Uterus (tissue), 4 donors: ENCODE measurements at places on chromosomes 5 and 9. TPM values are rescaled to one million over a fixed set of nuclear protein-coding genes. Genes with fewer than 3 reads are reported as not detected.

DNA sequence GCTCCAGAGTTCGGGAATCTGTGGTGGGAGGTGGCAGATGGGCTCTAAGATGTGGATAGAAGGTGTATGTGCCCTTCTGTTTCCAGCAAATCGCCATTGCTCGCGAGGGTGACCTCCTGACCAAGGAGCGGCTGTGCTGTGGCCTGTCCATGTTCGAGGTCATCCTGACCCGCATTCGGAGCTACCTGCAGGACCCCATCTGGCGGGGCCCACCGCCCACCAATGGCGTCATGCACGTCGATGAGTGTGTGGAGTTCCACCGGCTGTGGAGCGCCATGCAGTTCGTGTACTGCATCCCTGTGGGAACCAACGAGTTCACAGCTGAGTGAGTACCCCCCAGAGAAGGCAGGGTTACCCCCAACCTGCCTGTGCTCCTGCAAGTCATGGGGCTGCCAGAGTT lies 70.9 kb upstream of the NIPAL4 start:
- no peak for DNase-seq

GRCh38 chr5:147349241-147349640 lies 114.4 kb downstream of the STK32A start:
- no peak for DNase-seq

DNA sequence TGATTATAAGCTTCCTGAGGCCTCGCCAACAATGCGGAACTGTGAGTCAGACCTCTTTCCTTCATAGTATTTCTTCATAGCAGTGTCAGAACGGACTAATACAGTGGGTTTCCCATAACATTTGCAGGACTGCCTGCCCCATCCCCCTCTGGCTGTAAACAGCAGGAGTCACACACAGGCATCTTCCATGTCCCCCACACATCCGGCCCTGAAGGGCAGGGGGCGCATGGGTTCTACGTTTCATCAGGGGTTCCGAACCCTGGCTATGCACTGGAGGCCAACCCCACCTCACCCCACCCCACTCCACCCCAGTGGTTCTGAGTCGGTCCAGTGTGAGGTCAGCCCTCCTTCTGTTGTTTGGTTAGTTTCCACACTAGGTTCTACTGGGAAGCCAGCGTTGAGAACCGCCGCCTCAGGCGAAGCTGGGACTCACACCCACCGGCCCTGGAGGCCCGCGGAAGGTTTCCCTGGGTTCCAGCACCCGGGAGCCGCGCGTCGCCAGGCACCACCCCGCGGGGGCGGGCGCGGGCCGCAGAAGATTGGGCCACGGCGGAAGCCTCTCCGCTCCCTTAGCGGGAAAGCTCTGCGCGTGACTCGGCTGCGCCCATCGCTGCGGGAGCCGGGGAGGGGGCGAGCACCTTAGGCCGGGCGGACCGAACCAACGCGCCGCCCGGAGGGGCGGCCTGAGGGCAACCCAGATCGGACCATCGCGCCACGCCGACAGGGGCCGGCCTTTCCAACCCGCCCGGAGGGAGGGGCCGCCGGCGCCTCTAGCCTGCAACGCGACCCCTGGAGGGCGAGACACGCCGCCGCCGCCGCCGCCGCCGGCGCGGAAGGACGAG lies at the start of gene RUSC2:
Gene RUSC2 (plus strand): TSS at position 799 of the 842 bp plus-strand sequence. CDS start 56,411 bp downstream, outside the sequence.
- peak; percentile 85 for DNase-seq

EXOSC3 gene
- 48.0 TPM for total RNA-seq

DNA sequence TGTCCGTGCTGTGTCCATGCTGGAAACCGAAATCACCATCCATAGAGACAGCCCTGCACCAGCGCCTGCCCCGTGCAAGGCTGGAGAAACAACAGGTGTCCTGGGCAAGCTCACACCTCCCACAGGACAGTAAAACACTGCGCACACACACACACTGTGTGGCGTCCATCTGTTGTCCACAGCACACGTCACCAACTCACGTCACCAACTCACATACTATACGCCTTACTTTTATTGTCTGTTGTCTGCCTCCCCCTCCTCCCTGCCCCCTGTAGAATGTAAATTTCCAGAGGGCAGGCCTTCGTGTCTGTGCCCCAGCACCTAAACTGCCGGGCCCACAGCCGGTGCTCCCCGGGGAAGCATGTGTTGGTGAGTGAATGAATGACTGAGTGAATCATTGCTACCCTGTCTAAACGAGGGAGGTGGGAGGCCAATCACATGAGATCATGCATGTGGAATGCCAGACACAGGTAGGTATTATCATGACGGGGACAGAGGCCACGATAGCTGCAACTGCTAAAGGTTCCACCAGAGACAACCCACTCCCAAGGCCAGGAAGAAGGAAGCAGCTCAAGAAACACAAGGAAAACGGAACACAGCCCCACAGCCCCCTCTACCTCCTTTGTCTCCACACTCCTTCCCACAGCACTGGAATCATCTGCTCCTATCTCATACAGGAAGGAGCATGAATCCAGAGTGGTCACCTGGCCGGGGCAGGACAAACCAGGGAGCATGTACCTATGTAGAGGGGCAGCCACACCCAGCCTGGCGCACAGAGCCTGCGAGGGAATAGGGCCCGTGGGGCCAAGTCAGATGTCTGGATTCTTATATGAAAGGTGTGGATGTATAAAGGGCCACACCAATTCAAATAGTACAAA lies 41.9 kb downstream of the STK10 start:
- DNase-seq, result no peak

GRCh38 chr5:156686796-156687195 lies 163.3 kb upstream of the PPP1R2B start:
- no peak for DNase-seq

GRCh38 chr9:123680352-123680751 lies 249.6 kb downstream of the DENND1A start:
- no peak for DNase-seq

GRCh38 chr5:168988699-168989098 lies 312.2 kb downstream of the SLIT3 start:
- no peak for DNase-seq

GRCh38 chr5:179504600-179505396 lies 45.6 kb upstream of the RUFY1 start:
- DNase-seq, result no peak

DNA sequence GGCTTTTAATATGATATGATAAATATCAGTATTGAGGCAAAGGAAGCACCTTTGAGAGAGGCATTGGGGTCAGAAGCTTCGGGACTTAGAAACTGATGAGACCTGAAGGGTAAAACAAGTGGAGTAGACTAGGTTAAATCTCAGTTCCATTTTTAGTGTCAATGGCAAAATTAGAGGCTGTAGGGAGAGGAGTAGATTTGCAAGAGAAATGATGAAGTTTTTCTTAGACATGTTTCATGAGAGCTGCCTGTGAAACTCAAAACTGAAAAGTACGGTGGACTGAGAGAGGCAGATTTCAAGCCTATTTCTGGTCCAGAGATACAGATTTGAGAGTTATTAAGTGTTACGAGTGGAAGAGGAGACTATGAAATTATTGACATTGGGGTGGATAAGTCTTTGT lies 278.5 kb downstream of the TAF11L14 start:
- DNase-seq, result no peak

GRCh38 chr5:144712090-144712489 lies 541.4 kb downstream of the KCTD16 start:
- no peak for DNase-seq

OR2V2 gene
- total RNA-seq, result not detected

KCNMB1 gene
- total RNA-seq, result 9.5 TPM

DNA sequence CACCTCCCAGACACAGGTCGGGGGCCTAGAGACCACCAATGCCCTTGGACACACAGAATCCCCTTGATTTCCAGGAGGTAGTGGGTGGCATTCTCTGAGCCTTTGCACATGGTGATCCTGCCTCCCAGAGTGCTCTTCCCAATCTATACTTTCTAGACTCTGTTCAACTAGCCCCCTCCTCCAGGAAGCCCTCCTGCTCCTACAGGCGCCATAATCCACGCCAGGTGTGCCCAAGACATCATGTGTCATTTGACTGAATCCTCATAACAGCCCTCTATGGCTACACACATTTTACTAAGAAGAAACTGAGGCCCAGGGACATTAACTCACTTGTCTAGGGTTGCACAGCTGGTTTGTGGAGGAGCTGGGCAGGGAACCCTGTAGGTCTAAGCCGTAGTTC lies 7.1 kb downstream of the BBLN start:
- DNase-seq, result no peak

RAD1 gene
- 30.9 TPM for total RNA-seq

DNA sequence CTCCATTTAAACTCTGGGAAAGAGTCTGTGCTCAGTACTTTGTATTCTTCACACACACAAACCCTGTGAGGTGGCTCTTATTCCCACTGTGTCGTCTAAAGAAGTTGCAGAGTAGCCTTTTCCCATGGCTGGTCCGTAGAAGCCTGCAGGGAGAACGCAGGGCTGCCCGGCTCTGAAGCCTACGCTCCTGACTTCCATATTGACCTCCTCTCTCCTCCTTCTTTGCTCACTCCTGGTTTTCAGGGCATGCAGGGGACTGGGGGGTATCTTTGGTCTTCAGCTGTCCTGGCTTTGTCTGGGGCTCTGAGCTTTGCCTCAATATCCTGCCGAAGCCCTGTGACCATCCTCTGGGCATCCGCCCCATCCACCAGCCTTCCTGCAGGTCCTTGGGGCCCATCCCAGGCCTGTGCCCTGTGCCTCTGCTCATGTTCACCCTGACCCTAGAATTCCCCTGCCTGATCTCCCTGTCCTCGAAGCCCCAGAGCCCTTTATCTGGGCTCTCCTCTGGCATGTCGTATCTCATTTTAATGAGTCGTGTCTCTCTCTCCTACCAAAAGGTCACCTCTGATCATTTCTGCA lies 83.8 kb upstream of the FSTL4 start:
- DNase-seq, result no peak

LCN9 gene
- total RNA-seq, result not detected

DNA sequence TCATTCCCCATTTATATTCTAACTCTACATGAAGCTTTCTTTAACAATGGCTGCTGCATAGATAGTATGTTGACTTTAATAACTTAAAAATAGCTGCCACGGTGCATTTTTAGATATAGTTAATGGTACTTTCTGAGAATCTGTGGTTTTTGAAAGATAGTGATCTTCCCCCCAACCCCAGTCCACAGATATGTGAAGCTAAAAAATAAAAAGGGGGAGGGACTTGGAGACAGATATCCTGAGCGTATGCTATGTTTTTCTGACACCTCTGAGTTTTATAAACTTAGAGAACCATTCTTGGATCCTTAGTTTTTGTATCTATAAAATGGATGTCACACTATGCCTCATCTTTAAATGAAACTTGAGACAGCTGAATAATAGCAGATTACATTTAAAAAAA lies 120.5 kb downstream of the SNX18 start:
- DNase-seq, result no peak

- no peak for DNase-seq
Observed at GRCh38 chr5:149242339-149242738, 29.3 kb upstream of the AFAP1L1 start.

TMEM174 gene
- not detected for total RNA-seq

GRCh38 chr5:149379177-149379761 lies at the start of gene IL17B:
TSS of gene IL17B (minus strand) at chr5:149379292. CDS start at chr5:149379225, 67 bp downstream.
- no peak for DNase-seq

- DNase-seq, result no peak
Observed at GRCh38 chr9:110029429-110029955, 178.5 kb downstream of the C9orf152 start.

PCDHGA10 gene
- total RNA-seq, result 11.2 TPM

- no peak for DNase-seq
Observed at GRCh38 chr5:112630246-112631009, 107.3 kb upstream of the APC start.

- DNase-seq, result no peak
Observed at GRCh38 chr5:14702238-14702839, 37.8 kb downstream of the OTULIN start.

OMD gene
- total RNA-seq, result 9.0 TPM

DNA sequence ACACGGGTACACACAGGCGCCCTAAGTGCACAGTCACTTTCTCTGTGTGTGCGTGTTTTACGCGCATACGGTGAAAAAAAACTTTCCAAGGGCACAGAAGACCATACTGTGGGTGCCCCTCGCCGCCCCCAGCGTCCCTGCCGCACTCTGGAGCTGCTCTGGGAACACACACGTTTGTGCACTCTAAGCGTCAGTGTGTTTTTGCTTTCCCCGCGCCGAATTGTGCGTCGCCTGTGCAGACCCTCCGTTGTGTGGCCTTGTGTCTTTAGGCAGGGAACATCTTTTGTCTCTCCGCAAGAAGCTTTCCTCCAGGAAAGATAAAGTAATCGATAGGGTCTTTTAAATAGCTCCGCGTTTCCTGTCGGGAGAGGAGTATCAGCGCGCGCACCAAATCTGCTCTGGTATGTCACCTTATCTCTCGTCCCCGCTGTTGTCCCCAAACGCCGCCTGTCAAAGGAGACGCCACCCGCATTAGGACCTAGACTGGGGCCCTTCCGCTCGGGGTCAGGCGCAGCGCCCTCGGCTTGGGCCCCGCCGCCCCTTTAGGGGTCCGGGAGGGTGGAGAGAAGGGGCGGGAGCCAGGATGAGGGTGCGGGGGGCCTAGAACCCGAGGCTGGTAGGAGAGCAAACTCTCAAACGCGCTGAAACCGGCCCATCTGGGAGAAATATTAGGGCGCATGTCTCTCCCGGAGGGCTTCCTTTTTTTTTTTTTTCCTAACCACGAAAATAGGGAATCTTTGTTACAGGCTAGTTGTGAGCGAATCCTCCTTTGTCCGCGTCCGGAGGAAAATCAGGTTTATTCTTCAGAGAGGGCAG lies 10.5 kb upstream of the NKX2-5 start:
- DNase-seq, result no peak

TMEM215 gene
- not detected for total RNA-seq

GRCh38 chr9:137095664-137096517 lies 9.1 kb downstream of the MAN1B1 start:
- DNase-seq, result no peak

- DNase-seq, result no peak
Observed at GRCh38 chr9:129617167-129617566, 3.7 kb downstream of the C9orf50 start.

- DNase-seq, result no peak
Observed at GRCh38 chr9:31745468-31745867, 639.0 kb upstream of the ACO1 start.
